ENCODE measurements at places on chromosomes 13 and 19. TPM values are rescaled to one million over a fixed set of nuclear protein-coding genes. Genes with fewer than 3 reads are reported as not detected.

Gene IGFL1
- total RNA-seq, result not detected

GRCh38 chr19:45558399-45558878 lies 26.2 kb downstream of the OPA3 start:
- DNase-seq, result no peak

DNA sequence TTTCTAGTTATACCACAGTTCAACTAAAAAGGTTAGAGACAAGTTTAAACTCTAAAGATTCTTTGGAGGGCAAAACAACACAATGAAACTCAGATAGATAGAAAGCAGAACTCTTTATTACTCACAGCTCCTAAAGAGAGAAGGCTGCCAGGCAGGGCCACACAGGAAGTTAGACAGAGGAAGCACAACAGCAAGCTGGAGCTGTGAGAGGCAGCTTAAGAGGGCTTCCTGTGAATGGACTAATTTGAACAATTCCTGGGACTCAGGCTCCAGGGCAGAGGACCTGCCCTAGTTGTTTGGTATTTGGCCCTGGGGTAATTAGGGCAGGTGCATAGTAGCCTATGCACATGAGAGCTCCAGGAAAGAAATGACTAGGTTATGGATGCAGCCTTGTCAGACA lies 803.6 kb downstream of the DIAPH3 start:
- DNase-seq, result no peak

Gene MED29
- total RNA-seq, result 20.9 TPM

GRCh38 chr13:29664591-29664990 lies 69.1 kb upstream of the SLC7A1 start:
- no peak for DNase-seq

Gene ZNF433
- total RNA-seq, result 1.3 TPM

DNA sequence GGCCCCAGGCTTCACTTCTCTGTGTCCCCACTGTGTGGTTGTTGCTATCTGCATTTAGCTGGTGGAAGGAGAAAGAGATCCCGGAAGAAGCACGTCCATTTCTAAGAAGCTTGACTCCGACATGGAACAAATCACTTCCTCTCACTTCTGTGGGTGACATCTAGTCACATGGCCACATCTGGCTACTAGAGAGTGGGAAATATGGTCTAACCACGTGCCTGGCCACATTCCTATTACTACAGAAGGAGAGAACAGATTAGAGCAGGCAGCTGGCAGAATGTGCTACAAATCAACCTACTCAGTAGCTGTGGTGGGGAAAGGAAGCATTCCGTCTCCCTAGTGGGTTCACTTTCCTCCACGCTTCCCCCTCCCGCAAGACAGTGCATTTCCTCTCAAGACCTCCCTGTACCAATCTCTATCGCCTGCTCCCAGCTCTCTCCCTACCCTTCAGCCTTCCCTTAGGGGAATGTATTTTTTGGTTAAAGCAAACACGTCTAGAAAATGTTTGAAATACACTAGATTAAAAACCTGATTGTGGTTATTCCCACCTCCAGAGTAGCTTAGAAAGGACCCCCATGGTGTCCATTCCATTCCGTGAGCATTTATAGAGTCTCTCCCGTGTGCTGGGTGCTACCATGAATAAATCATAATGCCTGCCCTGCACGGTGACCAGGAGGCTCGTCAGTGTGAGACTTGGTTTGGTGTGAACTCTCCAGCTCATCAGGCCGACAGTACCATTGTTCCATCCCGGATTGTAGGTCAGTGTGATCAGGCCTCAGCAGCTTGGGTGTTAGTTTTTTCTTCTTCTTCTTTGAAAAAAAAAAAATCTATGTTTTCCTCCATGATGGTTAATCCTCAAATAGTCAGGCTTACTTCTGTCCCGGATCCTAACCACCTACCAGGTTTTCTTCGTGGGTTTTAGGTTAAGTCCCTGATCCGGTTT lies 8.0 kb upstream of the AMER2 start:
- no peak for DNase-seq

DNA sequence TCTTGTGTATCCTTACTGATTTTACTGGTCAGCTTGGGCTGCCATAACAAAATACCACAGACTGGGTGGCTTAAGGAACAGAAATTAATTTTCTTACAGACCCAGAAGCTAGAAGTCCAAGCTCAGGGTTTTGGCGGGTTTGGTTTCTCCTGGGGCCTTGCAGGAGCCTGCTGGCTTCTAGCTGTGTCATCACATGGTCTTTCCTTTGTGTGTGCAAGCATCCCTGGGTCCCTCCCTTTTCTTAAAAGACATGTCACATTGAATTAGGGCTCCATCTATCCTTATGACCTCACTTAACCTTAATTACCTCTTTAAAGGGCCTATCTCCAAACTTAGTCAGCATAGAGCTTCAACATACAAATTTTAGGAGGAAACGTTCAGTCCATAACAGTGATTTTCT lies 23.4 kb downstream of the UBAC2 start:
- DNase-seq, result no peak
